ENCODE measurements at places on chromosomes 3 and 15. TPM values are rescaled to one million over a fixed set of nuclear protein-coding genes. Genes with fewer than 3 reads are reported as not detected.

RLBP1 gene
- not detected for total RNA-seq

CHDH gene
- 12.7 TPM for total RNA-seq

C3orf33 gene
- 4.4 TPM for total RNA-seq

TLR9 gene
- total RNA-seq, result not detected

GRCh38 chr3:49721896-49722781 lies 1.6 kb downstream of the GMPPB start:
- no peak for DNase-seq
- H3K27ac ChIP-seq, result no peak overlapping the region
- peak overlapping the region; percentile 97 for H3K4me3 ChIP-seq
- H3K27me3 ChIP-seq, result no peaks in the 10 kb centered on the region

DNA sequence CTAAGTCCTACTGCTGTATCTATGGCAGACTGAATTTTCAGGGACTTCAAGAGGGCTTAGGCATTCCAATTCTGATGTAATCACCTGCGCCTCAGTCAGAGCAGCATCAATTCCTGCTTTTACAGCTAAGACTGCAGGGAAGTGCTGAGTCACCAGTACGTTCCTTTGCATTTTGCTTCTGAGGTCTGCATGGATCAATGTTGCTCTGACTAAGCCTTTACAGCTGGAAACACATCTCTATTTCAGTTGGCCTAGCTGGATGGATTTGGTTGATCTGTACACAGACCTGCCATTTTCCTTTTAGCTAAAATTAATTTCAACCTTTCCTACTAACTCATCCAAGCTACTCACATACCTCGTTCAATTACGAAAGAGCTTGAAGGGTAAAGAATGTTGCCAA lies 51.3 kb downstream of the ETV5 start:
- H3K27ac ChIP-seq, result no peak overlapping the region
- no peak overlapping the region for H3K4me3 ChIP-seq
- no peak for DNase-seq
- no peaks in the 10 kb centered on the region for H3K27me3 ChIP-seq
- H3K4me1 ChIP-seq, result no peaks in the 10 kb centered on the region

- no peaks in the 10 kb centered on the region for H3K27me3 ChIP-seq
- peak; percentile 72 for DNase-seq
- H3K27ac ChIP-seq, result peak overlapping the region; percentile 42
- no peaks in the 10 kb centered on the region for H3K36me3 ChIP-seq
- no peak overlapping the region for H3K4me3 ChIP-seq
Observed at GRCh38 chr3:45554006-45554666, 40.4 kb upstream of the LIMD1 start.

DNA sequence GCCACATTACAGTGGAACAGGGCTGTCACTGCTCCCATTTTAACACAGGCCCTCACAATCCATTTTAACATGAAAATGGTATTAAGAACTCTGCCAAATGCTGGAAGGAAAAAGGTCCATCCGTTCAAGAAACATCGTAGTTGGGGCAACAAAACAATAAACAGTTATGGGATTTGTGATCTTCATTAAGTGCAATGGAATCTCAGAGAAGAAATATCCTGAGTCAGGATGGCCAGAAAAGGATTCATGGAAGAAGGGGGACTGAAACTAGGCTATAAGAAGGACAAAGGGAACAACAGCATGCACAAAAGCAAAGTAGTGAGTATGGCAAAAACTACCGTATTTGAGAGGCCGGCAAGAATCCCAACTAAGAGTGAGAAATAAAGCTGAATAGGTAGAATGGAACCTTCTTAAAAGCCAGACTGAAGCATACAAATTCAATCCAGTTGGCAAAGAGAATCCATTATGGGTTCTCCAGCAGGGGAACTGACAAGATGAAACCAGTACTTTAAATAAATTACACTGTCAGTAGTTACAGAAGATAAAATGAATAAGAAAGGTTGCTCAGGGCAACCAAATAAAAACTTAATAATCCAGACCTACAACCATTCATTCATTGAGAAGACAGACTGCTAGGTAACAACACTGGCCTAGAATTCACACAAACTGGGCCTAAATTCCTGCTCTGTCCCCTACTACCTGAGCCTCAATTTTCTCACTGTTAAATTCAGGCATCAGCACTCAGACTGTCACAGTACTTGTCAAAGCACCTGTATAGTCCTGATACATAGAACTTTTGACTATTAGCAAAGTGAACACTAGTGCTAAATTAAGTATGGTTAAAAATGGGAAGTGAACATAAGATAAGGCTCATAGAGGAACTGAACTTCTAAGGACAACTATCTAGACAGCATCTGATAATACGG lies 6.3 kb downstream of the TBL1XR1 start:
- peaks cover 18% of the 10 kb centered on the region for H3K36me3 ChIP-seq
- no peaks in the 10 kb centered on the region for H3K4me1 ChIP-seq
- H3K27ac ChIP-seq, result peak overlapping the region; percentile 64
- no peaks in the 10 kb centered on the region for H3K27me3 ChIP-seq
- no peak for DNase-seq

GRCh38 chr15:48680841-48681240 lies 35.3 kb upstream of the FBN1 start:
- DNase-seq, result no peak
- no peak overlapping the region for H3K27ac ChIP-seq
- no peak overlapping the region for H3K4me3 ChIP-seq

DNA sequence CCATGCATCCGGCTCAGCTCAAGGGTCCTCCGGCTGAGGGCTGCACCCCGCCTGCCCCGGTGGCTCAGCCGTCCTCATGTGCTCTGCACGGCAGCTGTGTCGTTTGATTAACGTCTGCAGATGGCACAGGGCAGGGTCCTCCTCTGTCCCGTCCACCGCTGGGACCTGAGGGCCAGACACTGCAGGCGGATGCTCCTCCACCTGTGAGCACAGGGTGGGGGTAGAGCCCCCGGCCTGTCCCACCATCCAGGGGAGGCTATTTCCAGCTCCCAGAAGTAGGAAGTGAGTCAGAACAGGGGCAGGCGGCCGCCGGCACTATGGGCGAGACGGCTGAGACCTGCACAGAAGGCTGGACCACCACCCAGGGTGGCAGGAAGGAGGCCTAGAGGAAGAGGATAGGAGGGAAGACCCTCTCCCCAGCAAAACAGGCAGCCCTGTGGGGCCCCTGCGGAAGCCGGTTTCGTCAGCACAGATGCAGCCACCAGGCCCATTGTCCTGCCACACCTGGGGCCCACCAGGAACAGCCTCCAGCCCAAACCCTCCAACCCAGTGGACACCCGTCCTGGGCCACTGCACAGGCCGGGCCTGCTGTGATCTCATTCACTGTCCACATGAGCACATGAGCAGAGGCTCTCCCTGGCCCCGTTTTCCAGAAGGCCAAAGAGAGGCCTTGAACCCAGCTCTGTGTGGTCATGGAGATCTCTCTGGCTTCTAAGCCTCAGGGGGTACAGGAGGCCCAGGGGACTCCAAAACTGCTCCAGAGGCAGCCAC lies 12.6 kb upstream of the PLXND1 start:
- no peaks in the 10 kb centered on the region for H3K36me3 ChIP-seq
- DNase-seq, result no peak
- no peaks in the 10 kb centered on the region for H3K27me3 ChIP-seq
- H3K4me3 ChIP-seq, result no peak overlapping the region
- H3K27ac ChIP-seq, result no peak overlapping the region

- no peak for DNase-seq
- H3K27ac ChIP-seq, result no peak overlapping the region
- no peaks in the 10 kb centered on the region for H3K4me1 ChIP-seq
- H3K4me3 ChIP-seq, result no peak overlapping the region
- peaks cover 48% of the 10 kb centered on the region for H3K36me3 ChIP-seq
Observed at GRCh38 chr3:14450506-14450905, 48.1 kb downstream of the SLC6A6 start.

DNA sequence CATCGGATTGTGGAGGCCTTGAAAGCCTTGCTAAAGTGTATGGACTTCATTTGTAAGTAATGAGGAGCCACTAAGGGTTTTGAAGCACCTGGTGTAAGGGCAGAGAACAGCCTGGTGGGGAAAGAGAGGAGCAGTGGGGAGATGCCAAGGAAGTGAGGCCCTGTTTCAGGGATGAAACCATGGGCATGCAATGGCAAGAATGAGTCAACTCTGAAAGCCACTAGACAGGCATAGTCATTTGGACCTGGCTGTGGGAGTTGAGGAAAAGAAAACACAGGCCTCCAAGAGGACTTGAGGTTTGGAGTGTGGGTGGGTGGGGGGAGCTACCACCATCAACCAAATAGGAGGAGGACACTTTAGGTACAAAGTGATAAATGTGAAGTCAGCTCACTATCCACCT lies 7.6 kb downstream of the XCR1 start:
- H3K4me3 ChIP-seq, result no peak overlapping the region
- H3K4me1 ChIP-seq, result no peaks in the 10 kb centered on the region
- no peaks in the 10 kb centered on the region for H3K36me3 ChIP-seq
- H3K27me3 ChIP-seq, result no peaks in the 10 kb centered on the region
- no peak for DNase-seq

- H3K4me3 ChIP-seq, result no peak overlapping the region
- no peak for DNase-seq
- H3K4me1 ChIP-seq, result no peaks in the 10 kb centered on the region
- H3K27ac ChIP-seq, result no peak overlapping the region
- no peaks in the 10 kb centered on the region for H3K27me3 ChIP-seq
Observed at GRCh38 chr3:67034371-67034770, 36.3 kb downstream of the KBTBD8 start.

DNA sequence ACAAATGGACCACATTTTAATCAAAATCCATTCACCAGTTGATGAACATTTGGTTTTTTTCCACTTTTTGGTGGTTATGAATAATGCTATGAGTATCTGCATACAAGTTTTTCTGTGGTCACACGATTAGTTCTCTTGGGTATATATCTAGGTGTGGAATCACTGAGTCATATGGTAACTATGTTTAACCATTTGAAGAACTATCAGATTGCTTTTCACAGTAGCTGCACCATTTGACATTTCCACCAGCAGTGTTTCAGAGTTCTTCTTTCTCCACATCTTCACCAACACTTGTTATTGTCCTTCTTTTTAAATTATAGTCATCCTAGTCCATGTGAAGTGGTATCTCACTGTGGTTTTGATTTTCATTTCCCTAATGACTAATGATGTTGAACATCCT lies 33.3 kb upstream of the ATG7 start:
- no peak for DNase-seq
- H3K36me3 ChIP-seq, result no peaks in the 10 kb centered on the region
- no peak overlapping the region for H3K27ac ChIP-seq
- no peak overlapping the region for H3K4me3 ChIP-seq

GRCh38 chr3:33202711-33203457 lies 15.7 kb downstream of the SUSD5 start:
- H3K4me3 ChIP-seq, result no peak overlapping the region
- H3K27ac ChIP-seq, result no peak overlapping the region
- no peaks in the 10 kb centered on the region for H3K4me1 ChIP-seq
- no peaks in the 10 kb centered on the region for H3K27me3 ChIP-seq

DNA sequence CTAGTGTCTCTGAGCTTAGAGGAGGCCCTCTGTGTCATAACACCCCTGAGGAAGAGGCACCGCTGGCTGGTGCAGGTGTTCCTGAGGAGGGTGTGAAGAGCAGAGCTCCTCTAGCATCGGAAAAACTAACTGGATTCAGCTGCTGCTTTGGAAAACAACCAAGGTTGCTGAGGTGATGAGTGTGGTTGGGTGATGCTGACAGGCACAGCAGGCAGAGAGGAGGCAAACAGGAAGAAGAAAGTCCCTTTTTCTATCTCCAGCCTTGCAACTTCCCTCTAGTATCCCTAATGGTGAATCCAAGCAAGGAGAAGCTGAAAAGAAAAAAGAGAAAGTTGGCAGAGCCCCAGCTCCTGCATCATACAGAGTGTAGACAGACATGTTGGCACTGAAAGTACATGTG lies 3.8 kb upstream of the OR4F15 start:
- H3K4me3 ChIP-seq, result no peak overlapping the region
- no peaks in the 10 kb centered on the region for H3K36me3 ChIP-seq
- H3K27me3 ChIP-seq, result no peaks in the 10 kb centered on the region
- no peak overlapping the region for H3K27ac ChIP-seq

DNA sequence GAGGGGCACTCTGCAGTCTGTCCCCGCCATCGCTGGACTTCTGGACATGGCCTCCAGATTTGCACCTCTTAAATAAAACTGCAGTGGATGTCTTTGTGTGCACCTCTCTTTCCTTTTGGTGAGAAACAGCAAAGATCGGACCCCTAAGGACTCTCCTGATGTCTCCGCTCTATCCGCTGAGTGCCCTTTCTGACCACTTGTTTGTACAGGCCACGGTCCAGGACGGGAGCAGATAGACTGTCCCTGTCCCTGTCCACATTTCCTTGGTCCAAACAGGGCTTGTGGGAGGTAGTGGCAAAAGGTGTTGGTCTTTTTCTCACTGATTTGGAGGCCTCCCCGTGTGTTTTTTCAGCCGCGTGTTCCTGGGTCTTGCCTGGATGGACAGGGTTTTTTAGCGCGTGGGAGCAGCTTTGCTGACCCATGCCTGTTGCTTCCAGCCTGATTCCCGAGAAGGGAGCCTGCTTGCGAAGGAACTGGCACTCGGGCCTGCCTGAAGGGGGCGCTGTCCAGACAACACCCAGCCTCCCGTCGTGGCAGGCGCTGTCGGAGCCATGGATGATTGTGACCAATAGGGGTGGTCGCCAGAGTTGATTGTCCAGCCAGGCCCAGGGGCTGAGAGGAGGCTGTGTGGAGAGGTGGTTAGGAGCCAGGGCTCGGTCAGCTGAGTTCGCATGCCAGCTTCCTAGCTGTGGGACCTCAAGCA lies 13.2 kb upstream of the STAB1 start:
- H3K4me3 ChIP-seq, result no peak overlapping the region
- peaks cover 92% of the 10 kb centered on the region for H3K36me3 ChIP-seq
- H3K27me3 ChIP-seq, result no peaks in the 10 kb centered on the region
- DNase-seq, result peak; percentile 94
- no peaks in the 10 kb centered on the region for H3K4me1 ChIP-seq

DNA sequence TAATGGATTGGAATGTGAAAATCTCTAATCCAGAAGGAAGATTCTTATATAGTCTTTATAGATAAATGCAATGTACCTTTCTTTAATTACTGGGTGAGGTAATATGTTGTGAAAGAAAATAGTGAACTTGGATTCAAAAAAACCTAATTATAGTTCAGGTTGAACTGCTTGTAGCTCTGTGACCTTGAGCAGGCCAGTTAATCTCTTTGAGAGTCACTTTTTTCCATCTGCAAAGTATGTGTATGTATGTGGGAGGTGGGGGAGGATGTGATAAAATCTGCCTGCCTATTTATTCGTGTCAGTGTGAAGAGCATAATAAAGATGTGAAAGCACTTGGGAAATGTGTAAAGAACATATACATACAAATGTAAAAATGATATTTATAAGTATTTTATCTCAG lies 34.4 kb downstream of the GLCE start:
- H3K4me3 ChIP-seq, result no peak overlapping the region
- H3K4me1 ChIP-seq, result peaks cover 2% of the 10 kb centered on the region
- no peak for DNase-seq
- H3K27me3 ChIP-seq, result no peaks in the 10 kb centered on the region

DNA sequence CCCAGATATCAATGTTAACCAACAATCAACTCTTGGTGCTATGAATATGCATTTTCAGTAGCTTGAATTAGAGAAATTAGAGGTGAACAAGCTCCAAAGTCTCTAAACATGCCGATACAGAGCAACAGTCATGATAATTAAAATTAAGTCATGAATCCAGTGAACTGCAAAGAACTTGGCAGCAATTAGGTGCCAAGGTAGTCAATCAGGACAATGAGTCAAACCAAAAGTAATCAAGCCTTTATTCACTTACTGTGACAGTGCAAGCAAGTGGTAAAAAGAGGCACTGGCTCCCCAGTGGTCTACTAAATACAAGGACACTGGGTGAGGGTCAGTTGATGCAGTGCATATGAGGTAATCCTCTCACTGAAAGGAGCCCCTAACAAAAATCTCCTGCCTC lies 1.8 kb downstream of the ZNF770 start:
- no peaks in the 10 kb centered on the region for H3K4me1 ChIP-seq
- H3K4me3 ChIP-seq, result peak overlapping the region; percentile 98
- H3K27ac ChIP-seq, result no peak overlapping the region
- DNase-seq, result no peak

GRCh38 chr3:115982629-115983028 lies 359.3 kb downstream of the GAP43 start:
- H3K4me1 ChIP-seq, result no peaks in the 10 kb centered on the region
- H3K36me3 ChIP-seq, result no peaks in the 10 kb centered on the region
- no peak for DNase-seq
- no peak overlapping the region for H3K4me3 ChIP-seq

Data from endodermal cell (in vitro differentiated cells).